ENCODE measurements at places on chromosomes 3 and 15. TPM values are rescaled to one million over a fixed set of nuclear protein-coding genes. Genes with fewer than 3 reads are reported as not detected.

The SPSB4 gene
- 7.1 TPM for total RNA-seq

The CXCR6 gene
- 0.19 TPM for total RNA-seq

The AADACL2 gene
- total RNA-seq, result not detected

The REC114 gene
- 0.60 TPM for total RNA-seq

The CASR gene
- not detected for total RNA-seq

- no peak for DNase-seq
These were observed 752.3 kb downstream of the EPHA3 start for GRCh38 chr3:89859757-89860156.

- no peak for DNase-seq
These were observed 27.7 kb downstream of the TNIK start for GRCh38 chr3:171432548-171432947.

GRCh38 chr3:190497811-190498210 is 16.1 kb upstream of the IL1RAP start:
- DNase-seq, result no peak

DNA sequence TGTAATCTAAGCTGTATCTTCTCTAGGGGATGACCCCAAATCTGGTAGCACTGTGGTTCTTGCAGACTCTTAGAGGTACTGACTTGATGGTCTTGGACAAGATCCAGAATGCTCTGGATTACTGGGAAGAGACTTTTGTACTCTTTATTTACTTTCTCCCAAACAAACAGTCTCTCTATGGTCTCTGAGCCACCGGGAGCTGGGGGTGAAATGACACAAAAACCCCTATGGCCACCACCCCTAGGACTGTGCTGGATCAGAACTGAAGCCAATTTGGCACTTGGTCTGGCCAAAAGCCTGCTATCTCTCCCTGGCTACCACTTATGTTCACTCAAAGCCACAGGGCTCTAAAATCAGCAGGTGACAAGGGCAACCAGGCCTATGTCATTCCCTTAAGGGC is 50.2 kb upstream of the SI start:
- no peak for DNase-seq

GRCh38 chr15:78766041-78766440 is 45.2 kb downstream of the ADAMTS7 start:
- no peak for DNase-seq

DNA sequence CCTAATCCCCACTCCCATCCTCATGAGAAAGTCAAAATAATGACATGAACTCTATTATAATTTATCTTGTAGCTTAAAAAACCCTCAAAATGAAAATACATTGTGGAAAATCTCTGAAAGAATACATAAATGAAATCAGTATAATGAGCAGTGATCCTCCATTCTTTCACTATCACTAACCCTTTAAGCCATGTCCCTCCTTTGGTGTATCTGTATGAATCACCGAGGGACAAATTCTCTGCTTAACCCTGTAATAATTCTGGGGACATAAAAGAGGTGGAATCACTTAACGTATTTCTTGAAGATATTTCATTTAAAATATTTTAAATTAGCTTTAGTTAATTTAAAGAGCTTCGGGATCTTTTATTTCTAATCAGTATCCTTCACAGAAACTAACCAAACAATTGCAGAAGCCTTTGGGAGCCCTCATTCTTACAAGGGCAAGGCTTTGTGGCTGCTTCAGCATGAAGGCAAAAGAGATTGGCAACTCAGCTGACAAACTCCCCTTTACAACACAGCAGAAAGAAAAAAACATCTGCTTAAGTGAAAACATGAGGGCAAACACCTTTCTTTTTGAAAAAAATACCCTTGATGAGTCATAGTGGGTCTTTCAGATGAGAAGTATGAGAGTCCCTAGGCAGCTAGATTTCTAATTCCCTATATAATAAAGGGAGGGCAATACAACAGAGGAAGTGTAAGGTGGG is 44.0 kb upstream of the ALCAM start:
- no peak for DNase-seq

GRCh38 chr3:126449621-126450051 is 26.1 kb downstream of the ZXDC start:
- DNase-seq, result peak; percentile 35

- DNase-seq, result no peak
These were observed 168.3 kb downstream of the NEK10 start for GRCh38 chr3:27200721-27201489.

GRCh38 chr15:85554852-85555521 is 174.6 kb downstream of the AKAP13 start:
- DNase-seq, result no peak

GRCh38 chr3:59368900-59369675 is 319.3 kb upstream of the CFAP20DC start:
- no peak for DNase-seq

GRCh38 chr3:51388286-51389029 is 2.6 kb upstream of the RBM15B start:
- DNase-seq, result no peak
